NCI-H1436 (cell line): ENCODE measurements at places on chromosomes 12 and 14.

GRCh38 chr12:124394462-124395128, 99.7 kb downstream of the RFLNA start:
- DNase-seq, result no peak

- no peak for DNase-seq
Measured at GRCh38 chr12:109760031-109760929, 46.7 kb downstream of the FAM222A start.

GRCh38 chr14:73878436-73878835, 8.2 kb upstream of the ZNF410 start:
- DNase-seq, result no peak

DNA sequence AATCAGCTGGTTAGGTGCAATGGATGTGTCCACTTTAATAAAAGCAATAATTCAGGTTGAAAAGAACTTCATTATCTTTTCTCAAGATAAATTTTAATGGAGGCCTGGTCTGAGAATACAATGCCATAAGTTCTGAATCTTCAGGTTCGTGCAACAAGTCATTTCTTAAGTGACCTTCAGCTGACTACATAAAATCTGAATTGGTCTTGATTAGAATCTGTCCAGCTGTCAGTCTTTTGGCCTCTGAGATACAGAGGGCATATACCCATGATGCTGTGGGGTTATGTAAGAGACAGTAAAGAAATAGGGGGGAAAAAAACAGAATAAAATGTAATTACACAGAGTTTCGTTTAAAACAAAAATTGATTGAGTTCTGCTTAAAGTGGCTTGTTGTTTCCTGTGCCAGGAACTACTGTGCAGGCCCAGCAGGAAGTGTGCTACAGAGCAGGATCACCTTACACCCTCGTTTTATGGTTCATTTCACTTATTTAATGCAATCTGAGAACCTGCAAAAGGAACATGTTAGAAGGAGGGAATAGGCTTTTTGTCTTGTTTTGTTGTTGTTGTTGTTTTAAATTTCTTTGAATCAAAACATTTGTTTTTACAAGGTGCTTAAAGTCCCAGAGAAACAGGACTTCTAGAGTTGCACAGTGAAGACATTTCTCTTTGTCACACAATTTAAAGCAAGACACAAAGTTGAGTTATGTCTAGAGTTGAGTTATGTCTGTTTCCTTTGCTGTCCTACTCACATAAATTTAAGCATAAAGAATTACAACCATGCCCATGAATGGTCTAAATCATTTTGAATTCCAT, 64.2 kb downstream of the LGR5 start:
- DNase-seq, result no peak

DNA sequence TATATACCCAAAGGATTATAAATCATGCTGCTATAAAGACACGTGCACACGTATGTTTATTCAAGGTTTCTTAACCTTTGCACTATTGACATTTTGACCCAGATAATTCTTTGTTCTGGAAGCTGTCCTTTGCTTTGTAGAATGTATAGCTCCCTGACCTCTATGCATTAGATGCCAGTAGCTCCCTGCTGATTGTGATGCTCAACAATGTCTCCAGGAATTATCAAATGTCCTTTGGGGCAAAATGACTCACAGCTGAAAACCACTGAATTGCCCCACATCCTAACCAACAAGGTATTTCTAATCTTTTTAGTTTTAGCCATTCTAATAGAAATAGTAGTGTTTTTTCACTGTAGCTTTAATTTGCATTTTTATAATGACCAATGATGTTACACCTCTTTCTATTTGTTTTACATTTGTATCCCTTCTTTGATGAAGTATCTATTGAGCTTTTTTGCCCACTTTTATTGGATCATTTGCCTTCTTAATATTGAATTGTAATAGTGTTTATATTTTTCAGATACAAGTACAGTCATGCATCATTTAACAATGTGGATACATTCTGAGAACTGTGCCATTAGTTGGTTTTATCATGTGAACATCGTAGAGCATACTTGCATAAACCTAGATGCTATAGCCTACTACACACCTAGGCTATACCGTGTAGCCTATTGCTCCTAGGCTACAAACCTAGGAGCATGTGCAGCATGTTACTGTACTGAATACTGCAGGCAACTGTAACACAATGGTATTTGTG, 10.4 kb upstream of the NOPCHAP1 start:
- DNase-seq, result no peak

DNA sequence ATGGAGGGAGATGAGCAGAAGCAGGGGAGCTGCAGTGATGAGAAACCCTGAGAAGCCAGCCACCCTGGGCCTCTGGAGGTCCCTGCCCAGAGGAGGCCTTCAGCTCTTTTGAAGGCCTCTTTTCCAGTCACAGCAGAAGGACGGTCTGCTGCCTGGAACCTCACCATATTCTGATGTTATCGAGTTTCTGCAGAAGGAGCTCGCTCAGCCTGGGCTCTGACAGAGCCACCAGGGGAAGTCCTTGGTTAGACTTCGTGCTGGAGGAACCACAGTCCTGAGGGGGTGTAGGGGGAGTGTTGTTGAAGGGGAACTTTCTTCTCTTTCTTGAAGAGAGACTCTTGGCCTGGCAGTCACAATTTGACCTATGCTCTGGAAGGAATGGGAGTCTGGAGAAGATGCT, 25.1 kb upstream of the BATF start:
- DNase-seq, result no peak

- DNase-seq, result no peak
Measured at GRCh38 chr12:10027721-10028120, 2.8 kb upstream of the CLEC9A start.
